ENCODE measurements at places on chromosomes 11 and 22.

DNA sequence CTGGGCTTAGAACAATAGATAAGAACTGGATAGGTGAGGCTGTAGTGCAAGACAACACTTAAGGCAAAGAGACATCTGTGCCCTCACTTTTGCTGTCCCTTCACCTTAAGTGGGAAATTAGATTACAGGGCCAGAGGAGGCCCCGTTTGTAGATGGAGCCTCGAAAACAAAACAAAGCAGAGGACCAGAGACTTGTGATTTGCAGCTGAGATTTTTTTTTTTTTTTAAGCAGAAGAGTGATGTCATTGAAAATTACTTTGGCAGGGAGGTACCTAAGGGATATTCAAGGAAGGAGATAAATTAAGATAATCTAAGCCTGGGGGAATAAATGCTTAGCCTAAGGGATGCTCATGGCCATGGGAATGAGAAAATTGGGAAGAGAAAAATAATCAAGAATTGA is 31.4 kb downstream of the ZC3H12C start:
- no peak for DNase-seq

DNA sequence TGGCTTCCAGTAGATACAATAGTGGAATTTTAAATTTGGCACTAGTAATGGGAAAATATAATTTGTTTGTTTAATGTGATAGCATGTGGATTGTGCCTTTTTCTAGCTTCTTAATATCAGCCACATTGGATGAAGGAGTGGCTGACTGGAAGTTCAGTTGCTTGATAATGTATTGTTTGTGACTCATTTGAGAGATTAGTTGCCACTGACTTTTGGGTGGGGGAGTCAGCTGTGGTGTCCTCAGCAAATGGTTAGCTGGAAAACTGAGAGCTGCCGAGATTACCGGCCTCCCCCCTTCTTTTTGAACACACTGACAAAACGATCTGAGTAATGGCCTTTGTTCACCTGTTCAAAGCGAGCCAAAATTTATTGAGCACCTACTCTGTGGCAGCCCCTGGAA is 5.5 kb downstream of the JAM3 start:
- DNase-seq, result no peak

DNA sequence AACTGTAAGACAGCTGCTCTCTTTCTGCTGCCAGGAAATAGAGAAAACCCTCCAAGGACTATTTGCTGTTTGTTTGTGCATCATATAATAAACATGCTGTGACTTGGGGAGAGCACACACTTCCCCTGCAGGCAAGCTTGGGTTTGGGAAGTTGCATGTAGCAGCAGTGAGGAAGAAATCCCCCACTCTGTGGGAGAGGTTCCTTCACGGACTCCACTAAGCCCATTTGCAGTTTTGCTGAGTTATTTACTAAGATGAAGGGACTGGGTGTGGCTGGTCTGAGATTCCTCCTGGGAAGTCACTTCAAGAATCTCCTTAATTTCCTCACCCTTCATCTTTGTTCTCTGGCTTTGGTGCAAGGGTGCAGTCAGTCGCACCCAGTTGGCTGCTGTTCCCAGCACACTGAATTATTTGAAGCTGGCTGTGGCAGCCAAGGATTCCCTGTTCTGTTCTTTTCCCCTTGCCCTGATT is 104.9 kb downstream of the ARFGAP2 start:
- DNase-seq, result no peak

GRCh38 chr11:122633219-122633829 is 22.2 kb upstream of the UBASH3B start:
- peak; percentile 55 for DNase-seq

DNA sequence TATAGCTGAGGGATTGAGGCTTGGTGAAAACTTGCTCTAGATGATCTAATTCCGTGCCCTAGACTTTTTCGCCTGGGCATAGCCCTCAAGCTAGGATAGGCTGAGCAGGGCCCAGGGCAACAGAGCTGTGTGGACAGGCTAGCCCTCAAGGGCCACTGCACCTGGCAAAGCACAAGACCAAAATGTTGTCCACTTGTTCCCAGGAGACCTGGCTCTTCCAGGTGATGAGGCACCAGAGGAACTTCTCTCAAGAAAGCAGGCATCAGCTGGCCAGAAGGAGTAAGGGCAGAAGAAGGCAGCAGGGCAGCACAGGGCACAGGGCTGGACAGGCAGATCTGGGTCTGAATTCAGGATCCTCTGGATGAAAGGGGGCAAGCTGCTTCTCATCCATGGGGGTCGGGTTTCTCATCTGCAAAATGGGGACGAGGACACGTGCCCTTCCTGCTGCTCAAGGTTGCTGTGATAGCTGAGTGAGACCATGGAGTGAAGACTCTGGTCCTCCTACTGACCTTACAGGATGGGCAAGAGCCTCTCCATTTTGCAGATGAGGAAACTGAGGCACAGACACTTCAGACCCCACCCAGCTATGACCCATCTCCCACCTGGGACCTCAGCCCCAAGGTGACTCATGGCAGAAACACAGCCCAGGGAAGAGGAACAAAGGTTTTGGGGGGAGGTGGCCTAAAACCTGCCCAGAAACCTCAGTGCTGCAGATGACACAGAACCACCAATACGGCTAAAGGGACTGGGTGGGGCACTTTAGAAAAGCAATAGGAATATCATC is 42.2 kb upstream of the PRDM11 start:
- no peak for DNase-seq

DNA sequence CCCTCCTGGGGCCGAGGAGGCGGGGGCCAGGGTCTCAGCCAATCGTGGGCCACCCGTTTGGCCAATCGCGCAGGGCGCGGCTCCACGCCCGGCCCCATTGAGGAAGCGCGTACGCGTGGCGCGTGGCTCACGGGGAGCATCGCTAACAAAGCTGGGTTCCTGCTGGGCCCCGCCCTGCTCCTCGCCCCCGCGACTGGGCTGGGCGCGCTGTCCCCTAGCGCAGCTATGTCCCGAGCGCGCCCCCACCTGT is 614 bp upstream of the ASCL2 start:
- DNase-seq, result no peak

DNA sequence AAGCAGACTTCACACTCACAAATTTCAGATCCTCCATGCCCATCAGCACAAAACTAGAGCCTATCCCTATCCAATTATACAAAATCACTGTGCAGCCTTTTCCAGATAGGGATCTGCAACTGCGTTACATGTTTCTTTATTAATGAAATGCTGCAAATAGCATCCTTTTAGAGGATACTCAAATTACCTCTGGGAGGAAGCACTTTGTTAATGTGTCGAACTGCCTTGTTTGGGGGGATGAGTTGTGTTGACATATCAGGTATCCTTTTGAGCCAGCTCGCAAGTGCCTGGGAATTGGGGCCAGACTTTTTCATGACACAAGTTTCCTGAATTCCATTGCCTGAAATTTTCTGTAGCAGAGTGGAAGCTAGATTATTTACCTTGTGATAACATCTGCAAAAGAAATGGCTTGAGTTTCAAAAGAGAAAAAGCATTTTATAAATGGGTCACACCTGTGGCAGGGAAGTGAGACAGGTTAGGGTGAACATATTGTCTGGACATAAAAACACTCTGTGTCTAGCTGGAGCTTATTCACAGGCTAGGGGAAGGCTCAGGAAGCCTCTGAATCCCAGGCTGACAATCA is 299.1 kb upstream of the MTNR1B start:
- no peak for DNase-seq

DNA sequence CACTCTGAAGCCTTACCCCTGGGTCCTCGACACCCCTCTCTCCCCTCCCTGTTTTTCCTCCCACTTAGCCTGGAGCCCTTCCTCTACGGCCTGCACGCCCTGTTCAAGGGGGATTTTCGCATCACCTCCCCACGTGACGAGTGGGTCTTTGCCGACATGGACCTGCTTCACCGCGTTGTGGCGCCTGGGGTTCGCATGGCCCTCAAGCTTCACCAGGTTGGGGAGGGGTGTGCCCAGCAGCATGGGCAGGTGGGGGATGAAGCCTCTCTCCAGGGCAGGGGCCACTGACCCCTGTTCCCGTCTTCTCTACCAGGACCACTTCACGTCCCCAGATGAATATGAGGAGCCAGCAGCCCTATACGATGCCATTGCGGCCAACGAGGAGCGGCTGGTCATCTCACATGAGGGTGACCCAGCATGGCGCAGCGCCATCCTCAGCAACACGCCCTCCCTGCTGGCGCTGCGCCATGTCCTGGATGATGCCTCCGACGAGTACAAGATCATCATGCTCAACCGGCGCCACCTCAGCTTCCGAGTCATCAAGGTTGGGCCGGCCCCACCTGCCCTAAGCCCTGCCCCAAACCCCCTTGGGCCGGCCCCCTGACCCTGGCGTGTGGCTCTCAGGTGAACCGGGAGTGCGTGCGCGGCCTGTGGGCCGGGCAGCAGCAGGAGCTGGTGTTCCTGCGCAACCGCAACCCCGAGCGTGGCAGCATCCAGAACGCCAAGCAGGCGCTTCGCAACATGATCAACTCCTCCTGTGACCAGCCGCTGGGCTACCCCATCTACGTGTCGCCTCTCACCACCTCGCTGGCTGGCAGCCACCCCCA is 2.8 kb upstream of the SIPA1 start:
- DNase-seq, result no peak

- DNase-seq, result no peak
Measured at GRCh38 chr11:115642660-115643059, 138.4 kb upstream of the CADM1 start.

- no peak for DNase-seq
Measured at GRCh38 chr11:116560589-116560988, 212.2 kb downstream of the BUD13 start.

DNA sequence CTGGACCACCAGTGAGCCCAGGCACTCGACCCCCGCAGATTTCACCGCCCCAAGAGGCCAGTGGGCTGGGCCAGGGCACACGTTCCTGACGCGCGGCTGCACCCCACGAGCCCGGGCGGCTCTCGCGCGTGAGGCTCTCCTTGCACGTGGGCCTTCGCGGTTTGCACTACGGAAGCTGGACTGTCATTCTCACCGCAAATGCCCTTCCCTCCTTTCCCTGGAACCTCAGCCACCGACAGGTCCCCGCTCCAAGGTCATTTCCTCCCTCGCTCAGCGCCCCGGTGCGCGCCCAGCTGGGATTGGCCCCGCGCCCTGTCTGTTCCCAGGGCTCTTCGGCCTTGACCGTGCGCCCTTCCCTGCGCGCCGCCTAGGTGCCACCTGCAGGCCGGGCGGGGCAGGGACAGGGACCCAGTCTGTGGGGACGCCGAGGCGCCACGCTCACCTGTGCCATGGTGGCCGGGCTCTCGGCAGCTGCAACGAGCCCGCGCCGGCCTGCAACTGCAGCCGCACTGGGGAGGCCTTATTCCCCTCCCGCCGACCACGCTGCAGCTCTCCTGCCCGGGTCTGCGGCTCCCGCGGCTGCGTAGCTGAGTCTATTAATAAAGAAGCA is 2.1 kb upstream of the CPT1A start:
- DNase-seq, result peak; percentile 91

GRCh38 chr11:32940865-32941264 is 48.3 kb downstream of the QSER1 start:
- DNase-seq, result peak; percentile 38

GRCh38 chr11:95595541-95595940 is 194.0 kb downstream of the FAM76B start:
- DNase-seq, result no peak

GRCh38 chr11:33976495-33977199 is 74.9 kb upstream of the CAPRIN1 start:
- no peak for DNase-seq

DNA sequence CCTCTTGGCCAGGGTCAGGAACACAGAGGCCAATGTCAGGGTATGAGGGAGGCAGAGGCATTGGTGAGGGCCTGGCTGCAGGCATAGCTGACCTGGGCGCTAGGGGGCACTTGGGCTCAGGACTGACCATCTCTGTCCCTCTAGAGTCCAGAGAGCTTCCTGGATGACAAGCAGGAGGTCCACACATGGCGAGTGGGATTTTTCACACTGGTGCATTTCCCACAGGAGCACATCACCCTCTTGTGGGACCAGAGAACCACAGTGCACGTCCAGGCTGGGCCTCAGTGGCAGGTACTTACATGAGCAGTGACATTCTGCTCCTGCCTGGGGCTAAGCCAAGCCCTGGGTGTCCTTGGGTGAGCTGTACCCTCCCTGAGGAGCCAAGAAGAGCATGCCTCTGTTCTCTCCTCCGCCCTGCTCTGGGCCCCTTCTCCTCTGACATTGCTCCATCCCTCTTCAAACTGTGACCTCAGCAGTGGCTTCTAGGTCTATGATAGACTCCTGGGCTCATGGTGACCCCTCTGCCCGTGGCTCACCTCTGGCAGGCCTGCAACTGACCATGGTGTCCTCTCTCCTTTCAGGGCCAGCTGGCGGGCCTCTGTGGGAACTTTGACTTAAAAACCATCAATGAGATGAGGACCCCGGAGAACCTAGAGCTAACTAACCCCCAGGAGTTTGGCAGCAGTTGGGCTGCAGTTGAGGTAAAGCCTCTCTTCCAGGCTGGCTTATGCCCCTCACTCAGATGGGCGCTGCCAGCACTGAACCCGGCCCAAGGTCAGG is 46.6 kb downstream of the OTOG start:
- DNase-seq, result no peak

DNA sequence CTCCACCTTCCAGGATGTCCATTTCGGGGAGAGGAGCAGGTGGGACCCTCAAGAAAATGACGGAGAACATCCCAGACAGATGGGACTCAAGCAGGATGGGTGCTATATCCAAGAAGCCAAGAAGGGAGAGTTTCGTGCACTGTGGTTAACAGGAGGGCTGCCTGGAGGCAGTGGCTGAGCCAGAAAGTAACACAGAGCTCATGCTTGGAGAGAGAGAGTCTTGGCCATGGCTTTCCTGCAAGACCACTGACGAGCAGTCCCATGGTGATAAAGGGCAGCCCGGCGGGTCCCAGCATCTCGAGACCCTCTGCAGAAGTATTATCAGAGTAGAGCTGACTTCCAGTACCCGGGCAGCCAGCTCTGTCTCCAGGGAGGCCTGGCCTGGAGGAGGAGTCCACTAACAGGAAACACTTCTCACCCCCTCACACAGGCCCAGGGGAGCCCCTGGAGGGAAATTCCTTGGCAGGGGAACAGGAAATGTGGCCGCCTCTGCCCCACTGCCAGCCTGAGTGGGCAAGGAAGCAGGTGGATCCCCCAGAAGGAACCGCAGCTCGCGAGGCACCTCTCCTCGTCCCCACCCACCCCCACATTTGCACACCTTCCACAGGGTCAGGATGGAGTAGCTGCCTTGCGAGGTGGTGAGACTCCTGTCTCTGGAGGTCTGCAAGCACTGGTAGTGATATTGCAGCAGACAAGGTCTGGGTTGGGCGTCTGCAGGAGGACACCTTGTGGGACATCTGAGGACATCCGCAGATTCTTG is 32.2 kb downstream of the CYTH4 start:
- no peak for DNase-seq

GRCh38 chr11:41522391-41522790 is 62.9 kb upstream of the LRRC4C start:
- no peak for DNase-seq

DNA sequence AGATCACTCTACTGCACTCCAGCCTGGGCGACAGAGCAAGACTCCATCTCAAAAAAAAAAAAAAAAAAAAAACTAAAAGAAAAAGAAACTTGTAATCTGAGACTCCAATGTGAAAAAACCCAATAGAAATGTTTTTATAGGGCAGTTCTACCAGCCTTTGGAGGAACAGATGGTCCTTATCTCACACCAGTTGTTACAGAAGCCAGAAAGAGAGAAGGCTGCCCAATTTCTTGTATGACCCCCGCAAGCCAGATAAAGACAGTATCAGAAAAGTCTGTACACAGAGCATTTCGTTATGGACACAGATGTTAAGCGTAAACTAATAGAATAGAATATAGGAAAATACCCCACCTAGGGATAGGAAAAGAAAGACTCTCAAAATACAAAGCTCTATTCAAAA is 11.3 kb upstream of the TSGA10IP start:
- no peak for DNase-seq

- no peak for DNase-seq
Measured at GRCh38 chr22:19533049-19533626, 8.9 kb upstream of the CLDN5 start.

- DNase-seq, result peak; percentile 18
Measured at GRCh38 chr11:36724742-36725385, 126.8 kb upstream of the RAG2 start.

Measured in GM20000 (cell line).